ENCODE measurements at places on chromosomes 3 and 15.

- DNase-seq: no peak
Measured at GRCh38 chr3:142040941-142041491, 108.3 kb downstream of the TFDP2 start.

- no peak for DNase-seq
Measured at GRCh38 chr3:60056404-60056803, 1006.6 kb upstream of the CFAP20DC start.

- DNase-seq: no peak
Measured at GRCh38 chr3:127825756-127826155, 3.4 kb upstream of the MGLL start.

DNA sequence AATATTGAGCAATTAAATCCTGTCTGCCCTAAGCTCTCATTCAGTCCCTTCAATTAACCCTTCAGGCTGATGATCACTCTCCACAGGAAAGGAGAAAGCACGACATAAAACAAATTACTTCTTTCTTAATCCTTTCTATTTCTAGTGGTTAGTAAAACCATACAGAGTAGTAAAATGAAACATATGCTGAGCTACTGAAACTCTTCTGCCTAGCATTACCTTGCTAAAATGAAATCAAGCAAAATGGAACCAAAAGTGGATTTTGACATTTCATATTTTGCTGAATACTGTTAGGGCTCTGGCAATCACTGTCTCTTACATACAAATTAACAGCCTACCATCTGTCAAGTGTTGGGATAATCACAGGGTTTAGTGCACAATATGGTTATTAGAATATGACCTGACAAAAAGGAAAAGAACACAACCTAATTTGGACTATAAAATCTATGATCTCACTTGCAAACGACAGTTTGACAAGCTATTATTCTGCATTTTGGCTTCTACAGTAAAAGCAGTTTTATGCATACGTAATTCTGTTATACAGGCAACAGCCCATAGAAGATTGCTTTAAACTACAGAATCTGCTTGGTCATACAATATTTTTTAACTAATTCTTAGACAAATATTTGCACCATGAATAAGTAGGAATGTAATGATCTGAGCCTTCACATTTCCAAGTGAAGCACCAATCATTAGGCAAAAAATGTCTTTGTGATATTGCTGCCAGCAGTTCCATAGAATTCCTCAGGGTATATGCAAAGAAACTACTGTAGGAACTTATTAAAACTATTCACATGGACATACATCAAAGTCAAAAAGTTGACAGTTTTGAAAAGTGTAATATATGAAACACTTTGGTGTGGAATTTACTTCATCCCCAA lies 105.0 kb downstream of the FHIT start:
- no peak for DNase-seq

DNA sequence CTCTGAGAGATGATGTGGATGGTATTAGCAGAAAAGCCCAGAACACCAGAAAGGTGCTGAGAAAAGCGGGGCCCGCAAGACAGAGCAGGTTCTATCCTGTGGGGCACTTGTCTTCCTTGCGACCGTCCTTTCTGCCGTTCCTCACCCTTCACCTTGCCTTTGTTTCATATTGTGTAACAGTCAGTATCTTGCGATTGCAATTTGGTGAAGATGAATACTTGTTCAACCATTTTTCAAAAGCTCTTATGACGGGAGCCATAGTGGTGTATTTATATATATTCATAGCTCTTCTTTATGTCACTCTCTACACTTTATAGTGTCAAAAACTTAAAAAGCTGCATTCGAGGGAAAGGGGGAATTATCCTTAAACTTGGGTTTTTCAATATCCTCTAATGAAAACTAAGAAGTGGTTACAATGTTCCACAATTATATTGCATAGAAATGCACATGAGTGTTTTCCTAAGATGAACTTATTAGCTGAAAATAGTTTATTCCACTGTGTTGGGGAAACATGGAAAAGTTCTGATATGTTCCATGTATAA lies 797 bp downstream of the MAP3K13 start:
- no peak for DNase-seq

GRCh38 chr3:50008931-50009330 lies 69.0 kb downstream of the RBM6 start:
- no peak for DNase-seq

DNA sequence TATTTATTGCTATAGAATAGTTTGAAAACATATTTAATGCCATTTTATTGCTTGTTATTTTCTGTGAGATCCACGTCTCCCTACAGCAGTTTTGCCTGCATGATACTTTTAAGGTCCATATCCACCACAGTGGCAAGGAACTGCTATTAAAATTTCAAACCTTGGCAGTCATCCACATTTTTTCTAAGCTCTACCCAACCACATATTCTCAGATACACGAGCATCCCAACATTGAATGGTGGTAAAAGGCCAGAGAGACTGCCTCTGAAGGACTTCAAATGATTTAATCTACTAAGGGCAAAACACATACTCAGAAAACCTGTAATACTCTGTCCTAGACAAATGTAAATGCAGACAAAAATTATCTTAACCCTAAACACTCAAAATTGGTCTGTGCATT lies 173.1 kb downstream of the ERC2 start:
- DNase-seq: no peak

DNA sequence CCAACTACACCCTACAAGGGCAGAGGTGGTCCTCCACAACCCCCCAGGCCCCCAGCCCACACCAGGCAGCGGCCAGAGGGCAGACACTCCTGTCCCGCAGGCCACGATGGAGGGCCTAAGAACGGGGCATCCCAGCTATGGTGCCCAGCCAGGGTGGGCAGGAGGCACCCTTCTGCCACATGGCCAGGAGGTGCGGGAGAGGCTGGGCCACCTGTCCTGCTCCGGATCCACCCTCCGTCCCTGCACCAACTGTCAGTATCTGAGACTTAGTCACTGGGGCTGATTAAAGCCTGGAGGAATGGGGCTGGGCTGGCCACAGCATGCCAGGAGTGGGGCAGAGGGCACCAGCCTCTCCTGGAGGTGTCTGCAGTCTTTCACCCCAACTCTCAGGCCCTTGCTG lies 37.9 kb downstream of the TNK2 start:
- DNase-seq: no peak

DNA sequence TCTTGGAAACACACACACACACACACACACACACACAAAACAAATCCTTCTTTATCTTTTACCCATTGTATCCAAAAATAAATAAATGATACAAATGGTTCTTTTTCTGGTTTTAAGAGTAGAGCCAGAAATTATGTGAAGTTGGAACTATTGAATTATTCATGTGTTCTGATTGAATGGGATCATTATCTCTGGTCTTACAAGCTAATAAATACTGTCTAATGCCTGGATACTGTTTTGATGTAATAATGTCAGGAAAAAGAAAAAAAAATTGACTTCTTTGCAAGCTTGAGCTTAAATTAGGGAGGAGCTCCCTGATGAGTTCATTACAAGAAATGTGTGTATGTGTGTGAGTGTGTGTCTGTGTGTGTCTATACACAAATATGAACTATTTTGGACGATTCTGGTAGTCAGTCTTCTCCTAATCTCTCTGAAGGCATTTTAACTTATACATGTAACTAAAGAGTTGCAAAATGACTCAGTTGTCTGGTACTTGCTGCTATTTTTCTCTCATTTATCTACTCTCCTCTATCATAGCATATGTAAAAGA lies 507.2 kb upstream of the AGTR1 start:
- DNase-seq: no peak

- no peak for DNase-seq
Measured at GRCh38 chr15:22974745-22975144, 5.4 kb downstream of the CYFIP1 start.

GRCh38 chr15:68413363-68414205 lies 18.4 kb downstream of the ITGA11 start:
- DNase-seq: peak; percentile 10

- no peak for DNase-seq
Measured at GRCh38 chr3:119457246-119457645, 6.2 kb downstream of the TMEM39A start.

GRCh38 chr15:49315391-49315823 lies 107.6 kb upstream of the FGF7 start:
- DNase-seq: peak; percentile 55

Measured in H9 (cell line).